ENCODE measurements at places on chromosomes 7 and 10.
A peak's percentile ranks its signal among the peaks of the same experiment; 100 is the strongest.

DNA sequence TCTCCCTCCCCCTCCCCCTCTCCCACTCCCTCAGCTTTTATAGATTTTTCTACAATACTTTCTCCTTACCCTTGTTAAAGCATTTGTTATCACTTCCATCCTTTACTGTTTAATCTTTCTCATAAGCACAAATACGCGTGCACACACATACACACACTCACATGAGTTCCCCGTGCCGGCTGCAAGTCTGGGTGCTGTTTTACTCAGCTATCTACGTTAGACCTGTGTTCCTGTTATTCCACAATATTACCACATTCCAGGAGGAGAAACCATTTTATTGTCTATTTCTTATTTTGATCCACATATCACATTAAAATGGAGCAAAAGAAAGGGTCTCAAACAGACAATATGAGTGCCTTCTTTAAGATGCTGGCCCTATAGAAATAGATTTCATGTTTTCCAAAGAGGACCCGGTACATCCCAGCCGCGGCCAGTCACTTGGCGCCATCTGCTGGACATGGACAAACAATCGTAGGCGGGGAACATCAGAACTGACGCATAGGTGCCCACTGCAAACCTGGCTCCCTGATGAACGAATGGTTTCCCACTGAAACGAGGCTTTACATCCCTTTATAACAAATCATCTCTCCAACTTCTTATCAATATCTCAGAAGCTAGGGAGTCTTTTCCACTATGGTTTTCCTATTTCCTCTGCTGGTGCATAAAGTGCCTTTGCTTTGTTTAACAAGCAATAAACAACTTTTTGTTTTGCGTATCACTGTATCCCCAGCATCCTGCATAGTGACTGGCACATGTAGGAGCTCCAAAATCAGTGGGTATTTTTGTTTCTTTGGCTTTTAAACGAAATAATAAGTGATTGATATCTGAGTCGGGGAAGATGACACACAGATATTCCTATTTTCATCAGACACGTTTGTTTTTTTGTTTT is 25.2 kb upstream of the OPTN start:
- DNase-seq, result peak; percentile 25

DNA sequence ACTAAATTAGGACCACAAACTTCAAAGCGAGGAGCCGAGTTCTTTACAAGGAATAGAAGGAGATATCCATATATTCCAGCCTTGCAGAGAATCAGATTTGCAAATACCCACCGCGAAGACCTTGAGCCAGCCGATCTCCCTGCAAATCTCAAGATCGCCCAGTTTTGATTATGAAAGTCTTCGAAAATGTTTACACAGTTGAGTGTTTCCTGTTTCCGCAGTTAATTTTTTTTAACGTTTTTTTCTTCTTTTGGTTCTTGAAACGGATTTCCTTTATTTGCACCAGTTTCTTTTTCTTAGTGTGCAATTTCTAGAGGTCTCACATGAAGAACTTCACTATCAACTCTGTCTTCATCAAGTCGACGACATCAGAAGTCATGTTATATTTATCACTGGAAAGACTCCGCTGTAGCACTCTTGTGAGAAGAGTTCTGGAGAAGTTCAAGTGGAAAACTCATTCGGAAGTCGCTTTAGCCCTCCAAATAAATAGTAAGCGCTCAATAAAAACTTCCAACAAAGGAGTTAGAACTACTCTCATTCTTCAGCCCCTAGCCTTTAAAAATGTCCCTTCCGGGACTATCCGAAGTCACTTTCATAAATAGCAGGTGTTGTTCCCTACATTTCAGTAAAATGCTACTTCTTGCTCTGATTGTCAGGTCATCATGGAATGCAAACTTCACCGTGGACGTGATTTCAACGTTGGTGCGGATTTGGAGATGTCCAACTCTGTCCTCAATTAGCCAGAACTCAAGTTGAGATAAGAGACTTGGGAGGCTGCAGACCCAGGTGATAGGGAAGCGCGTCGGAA is 11.9 kb upstream of the SPAG6 start:
- DNase-seq, result no peak

- DNase-seq, result no peak
These were observed 9.3 kb upstream of the COBL start for GRCh38 chr7:51325908-51326307.

DNA sequence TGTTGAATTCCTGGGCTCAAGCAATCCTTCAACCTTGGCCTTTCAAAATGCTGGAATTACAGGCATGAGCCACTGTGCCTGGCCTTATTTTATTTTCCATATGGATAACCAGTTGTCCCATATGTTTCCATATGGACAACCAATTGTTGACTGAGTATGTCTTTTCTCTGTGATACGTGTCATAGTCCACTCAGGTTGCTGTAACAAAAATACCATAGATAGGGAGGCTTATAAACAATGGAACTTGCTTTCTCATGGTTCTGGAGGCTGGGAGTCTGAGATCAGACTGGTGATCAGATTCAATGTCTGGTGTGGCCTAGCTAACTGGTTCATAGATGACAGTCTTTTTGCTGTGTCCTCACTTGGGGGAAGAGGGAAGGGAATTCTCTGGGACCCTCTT is 19.4 kb downstream of the AHCYL2 start:
- DNase-seq, result no peak

- DNase-seq, result no peak
These were observed 45.9 kb downstream of the SVIL start for GRCh38 chr10:29588629-29589421.
